ENCODE measurements at places on chromosomes 3 and 15. TPM values are rescaled to one million over a fixed set of nuclear protein-coding genes. Genes with fewer than 3 reads are reported as not detected.

DNA sequence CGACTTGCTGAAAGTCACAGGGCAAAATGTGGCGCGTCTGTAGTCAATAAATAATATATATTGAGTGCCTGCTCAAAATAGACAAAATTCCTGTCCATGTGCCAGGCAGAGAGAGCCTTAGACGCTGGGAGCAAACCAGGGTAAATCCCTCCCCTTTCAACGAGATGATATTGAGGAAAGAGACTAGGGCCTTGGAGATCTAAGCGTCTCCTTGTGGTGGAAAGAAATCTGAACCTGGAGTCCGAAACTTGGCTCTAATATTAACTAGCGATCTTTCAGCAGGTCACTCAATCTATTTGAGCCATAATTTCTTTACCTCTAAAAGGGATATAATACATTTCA is 348 bp upstream of the DPP8 start:
- DNase-seq: no peak

Gene TMEM158
- polyA plus RNA-seq: not detected

Gene AHSG
- not detected for polyA plus RNA-seq

- no peak for DNase-seq
Observed at GRCh38 chr15:57472861-57473260, 96.6 kb downstream of the CGNL1 start.

Gene MEX3B
- not detected for polyA plus RNA-seq

Gene SH3GL3
- polyA plus RNA-seq: not detected

- DNase-seq: no peak
Observed at GRCh38 chr15:64422697-64423096, 35.1 kb downstream of the TRIP4 start.

Gene GOLGA8H
- not detected for polyA plus RNA-seq

Gene IVD
- polyA plus RNA-seq: 42.4 TPM

Gene MYRIP
- not detected for polyA plus RNA-seq

DNA sequence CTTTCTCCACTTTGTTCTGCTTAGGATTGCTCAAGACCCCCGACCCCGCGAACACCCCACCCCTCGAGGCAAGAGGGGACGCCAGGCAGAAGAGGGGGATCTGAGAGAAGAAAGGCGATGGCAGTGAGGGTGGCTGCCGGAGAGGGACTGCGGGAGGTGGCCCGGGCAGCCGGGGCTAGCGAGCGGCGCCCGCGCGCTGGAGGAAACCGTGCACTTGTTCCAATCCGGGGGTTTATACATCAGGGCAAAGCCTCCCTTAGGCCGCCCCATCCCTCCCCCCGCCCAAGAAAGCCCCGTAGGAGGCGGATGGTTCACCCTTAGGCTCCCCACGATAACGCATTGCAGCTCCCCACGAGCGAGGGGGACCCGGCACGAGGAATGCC is 475 bp downstream of the ERC2 start:
- no peak for DNase-seq

Gene LRRN1
- 1.2 TPM for polyA plus RNA-seq

DNA sequence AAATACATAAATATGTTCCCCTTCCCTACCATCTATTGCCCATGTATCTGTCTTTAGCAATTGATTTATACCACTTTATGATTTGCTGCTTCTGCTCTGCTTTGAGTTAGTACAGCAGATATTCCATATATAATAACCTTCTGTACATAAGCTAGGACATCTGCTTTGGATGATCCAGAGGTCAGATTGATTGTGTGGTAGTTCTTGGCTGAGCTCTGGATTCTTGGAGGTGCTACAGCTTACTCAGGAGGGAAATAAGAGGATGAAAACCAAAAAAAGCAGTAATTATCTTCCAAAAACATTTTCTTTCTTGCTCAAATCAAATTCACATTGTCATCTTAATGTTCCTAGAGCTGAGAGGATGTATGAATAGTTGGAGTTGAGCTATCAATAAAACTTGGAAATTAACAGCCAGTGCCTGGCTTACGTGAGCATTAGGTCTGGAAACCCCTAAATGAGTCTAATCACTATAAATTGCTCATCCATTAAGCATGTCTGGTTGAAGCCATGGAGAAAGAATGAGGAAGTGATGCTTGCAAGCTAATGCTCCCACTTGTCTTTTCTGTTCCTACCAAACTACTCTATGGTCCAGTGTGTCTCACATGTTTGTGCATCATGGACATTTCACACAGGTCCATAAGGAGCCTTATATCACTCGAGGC is 36.3 kb upstream of the TMEM42 start:
- DNase-seq: no peak

GRCh38 chr3:56826831-56827722 is 25.3 kb upstream of the ARHGEF3 start:
- DNase-seq: no peak

DNA sequence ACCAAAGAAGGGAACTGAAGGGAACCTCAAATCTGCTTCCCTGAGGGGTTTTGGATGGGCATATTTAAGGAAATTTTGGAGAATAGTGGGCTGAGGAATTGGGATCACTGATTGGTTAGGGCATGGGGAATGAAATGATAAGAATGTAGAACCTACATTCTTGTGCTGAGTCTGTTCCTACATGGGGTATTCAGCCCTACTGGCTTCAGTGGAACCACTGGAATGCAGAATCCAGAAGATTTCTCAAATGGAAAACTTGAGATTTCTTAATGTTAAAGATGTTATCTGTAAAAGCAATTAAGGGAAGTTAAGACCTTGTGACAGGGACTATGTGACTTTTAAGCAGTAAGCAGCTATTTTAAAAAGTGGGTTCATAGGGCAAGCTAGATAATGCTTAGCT is 1062.4 kb downstream of the AGBL1 start:
- DNase-seq: no peak

DNA sequence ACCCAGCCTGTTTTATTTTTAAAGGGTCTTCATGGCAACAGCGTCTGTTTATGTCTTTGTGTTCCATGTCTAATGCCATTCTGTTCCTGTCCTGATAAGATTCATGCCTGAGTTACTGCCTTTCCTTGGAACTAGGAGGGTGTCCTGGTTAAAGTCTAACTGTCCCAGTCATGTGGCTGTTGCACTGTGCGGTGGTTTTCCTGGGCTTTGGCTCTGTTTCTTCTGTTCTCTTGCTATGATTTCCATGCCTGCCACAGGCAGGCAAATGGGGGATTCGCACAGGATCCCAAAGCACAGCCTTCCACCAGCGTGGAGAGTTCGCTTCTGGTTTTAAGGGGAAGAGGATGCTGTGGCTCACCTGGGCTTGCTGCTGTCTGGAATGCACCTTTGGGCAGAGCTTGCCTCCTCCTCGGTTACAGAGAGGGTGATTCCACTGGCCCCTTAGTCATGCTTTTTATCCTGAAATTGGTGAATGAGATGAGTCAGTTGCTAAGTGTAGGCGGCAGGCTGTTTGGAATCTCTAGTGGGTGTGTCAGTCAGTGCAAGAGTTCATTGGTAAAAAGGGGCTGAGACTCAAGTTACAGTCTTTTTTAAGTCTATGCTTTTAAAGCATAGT is 86.8 kb downstream of the CCK start:
- DNase-seq: no peak

Gene ZKSCAN7
- 2.1 TPM for polyA plus RNA-seq

DNA sequence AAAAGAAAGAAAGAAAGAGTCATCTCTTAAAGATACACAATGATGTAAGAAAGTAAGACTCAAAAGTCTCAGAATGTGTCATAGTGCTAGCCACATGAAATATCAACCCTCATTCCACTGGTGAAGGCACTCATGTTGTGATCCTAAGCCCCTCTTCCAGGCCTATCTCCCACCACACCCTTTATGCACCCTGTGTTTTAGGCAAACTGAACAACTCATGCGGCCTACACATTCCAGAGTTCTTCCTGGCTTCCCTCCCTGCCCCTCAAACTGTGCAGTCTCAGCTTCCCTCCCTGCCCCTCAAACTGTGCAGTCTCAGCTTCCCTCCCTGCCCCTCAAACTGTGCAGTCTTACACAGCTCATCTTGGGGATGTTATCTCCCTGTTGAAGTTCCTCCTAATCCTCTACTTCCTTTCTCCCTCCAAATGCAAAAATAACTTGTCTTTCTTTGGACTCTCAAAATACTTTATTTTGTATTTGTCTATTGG is 69.0 kb upstream of the FNDC3B start:
- no peak for DNase-seq

Gene JMJD7
- 28.6 TPM for polyA plus RNA-seq

- no peak for DNase-seq
Observed at GRCh38 chr15:31555022-31555421, 228.4 kb downstream of the KLF13 start.

Gene FBXW12
- polyA plus RNA-seq: not detected

Gene NMNAT3
- 5.6 TPM for polyA plus RNA-seq

DNA sequence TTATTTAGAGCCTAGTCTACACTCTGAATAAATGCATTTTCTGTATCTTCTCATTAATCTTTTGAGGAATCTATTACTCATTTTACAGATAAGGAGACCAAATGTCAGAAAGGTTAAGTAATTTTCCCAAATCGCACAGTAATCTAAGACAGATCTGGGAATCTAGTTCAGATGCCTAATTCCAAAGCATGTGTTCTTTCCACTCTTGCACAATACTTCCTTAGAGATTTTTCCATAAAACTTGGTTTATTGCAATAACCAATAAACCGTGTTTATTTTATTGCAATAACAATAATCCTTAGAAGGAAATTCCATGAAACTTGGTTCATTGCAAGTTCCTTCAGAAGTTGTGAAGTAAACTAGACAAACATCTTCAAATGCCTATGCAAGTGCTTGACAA is 17.4 kb upstream of the COL8A1 start:
- no peak for DNase-seq

Gene KLHL40
- not detected for polyA plus RNA-seq

DNA sequence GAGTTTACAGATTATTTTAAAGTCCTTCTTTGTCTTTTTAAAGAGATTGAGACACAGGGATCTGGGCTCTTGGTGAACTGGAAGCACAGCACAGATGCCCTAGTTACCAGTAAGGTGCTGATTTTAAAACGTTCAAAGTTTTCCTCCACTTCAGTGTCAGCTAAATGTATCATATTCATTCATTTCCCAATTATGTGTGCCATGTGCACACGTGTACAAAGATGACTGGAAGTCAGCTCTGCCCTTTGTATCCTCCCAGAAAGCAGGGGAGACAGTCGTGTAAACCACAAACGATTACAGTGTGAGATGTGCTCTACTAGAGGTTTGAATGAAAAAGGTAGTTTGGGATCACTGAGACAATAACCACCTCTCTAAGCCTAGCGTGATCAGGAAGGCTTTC is 730 bp downstream of the ZKSCAN7 start:
- DNase-seq: no peak

GRCh38 chr15:25774871-25775270 is 88.3 kb downstream of the ATP10A start:
- DNase-seq: no peak

Gene RFTN1
- polyA plus RNA-seq: 44.8 TPM

GRCh38 chr3:152058856-152059255 is 185.4 kb downstream of the SUCNR1 start:
- DNase-seq: no peak

DNA sequence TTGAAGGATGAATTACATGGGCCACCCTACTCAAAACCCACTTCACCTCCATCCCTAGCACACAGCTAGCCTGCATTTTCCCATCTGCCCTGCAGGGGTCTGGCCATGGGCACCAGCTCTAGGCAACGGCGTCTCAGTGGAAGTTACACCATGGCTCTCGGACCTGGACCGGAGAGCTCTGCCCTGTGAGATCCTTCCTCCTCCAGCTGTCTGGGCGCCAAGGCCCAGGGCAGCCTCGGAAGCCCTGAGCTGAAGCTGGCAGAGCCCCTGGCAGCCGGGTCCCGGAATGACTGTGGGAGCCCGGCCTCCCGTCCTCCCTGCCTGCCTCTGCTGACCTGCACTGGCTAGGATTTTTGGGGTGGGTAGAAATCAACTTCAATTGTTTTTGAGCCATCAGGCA is 98.9 kb downstream of the CHSY1 start:
- no peak for DNase-seq

DNA sequence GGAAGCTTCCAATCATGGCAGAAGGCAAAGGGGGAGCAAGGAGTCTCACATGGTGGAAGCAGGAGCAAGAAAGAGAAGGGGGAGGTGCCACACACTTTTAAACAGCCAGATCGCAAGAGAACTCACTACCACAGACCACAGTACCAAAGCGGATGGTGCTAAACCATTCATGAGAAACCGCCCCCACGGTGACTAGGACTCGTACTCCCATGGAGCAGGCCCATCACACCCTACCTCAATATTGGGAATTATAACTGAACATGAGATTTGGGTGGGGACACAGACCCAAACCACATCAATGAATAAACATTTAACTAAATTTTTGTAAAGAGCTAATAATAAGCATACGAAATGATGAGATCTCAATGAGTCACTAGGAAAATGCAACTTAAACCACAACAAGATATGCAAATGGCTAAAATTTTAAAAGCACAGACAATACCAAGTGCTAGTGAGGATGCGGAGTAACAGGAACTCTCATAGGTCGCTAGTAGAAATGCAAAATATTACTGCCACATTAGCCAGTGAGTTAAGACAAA is 10.0 kb downstream of the MRPS25 start:
- no peak for DNase-seq

Measured in naive thymus-derived CD4-positive, alpha-beta T cell (primary cell).